ENCODE measurements at places on chromosomes 16 and 17.
A peak's percentile ranks its signal among the peaks of the same experiment; 100 is the strongest.

- no peak for DNase-seq
Observed at GRCh38 chr16:50165473-50165872, 12.4 kb downstream of the TENT4B start.

GRCh38 chr16:80803339-80804055, 901 bp downstream of the CDYL2 start:
- no peak for DNase-seq

DNA sequence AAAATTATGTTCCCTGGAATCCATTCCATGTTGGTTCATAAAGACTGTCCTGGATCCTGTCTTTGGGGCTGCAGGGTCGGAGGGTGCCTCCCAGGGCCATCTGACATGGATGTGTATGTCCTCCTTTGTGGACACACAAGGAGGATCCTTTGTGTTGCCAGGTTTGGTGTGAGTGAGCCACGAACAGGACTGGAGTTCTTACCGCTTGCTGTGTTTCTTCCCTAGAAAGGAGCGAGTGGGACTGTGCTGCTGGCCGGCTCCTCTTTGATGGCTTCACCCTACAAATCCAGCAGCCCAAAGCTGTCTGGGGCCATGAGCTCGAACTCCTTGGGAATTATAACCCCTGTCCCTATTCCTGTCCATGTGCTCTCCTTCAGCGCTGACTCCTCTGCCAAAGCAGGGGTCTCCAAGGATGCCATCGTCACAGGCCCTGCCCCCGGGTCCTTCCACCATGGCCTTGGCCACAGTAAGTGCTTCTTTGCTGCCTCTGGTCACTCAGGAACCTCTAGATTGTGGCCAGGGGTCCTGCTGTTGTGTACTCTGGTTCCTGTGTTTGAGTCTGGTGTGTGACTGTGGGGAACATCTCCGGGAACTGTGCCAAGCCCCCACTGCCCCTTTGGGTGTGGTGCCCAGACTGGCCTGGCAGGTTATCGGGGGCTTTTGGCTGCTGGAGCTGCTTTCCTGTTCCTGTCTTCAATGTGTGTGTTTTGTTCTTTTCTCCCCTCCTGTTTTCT, 29.5 kb downstream of the UBN1 start:
- no peak for DNase-seq

DNA sequence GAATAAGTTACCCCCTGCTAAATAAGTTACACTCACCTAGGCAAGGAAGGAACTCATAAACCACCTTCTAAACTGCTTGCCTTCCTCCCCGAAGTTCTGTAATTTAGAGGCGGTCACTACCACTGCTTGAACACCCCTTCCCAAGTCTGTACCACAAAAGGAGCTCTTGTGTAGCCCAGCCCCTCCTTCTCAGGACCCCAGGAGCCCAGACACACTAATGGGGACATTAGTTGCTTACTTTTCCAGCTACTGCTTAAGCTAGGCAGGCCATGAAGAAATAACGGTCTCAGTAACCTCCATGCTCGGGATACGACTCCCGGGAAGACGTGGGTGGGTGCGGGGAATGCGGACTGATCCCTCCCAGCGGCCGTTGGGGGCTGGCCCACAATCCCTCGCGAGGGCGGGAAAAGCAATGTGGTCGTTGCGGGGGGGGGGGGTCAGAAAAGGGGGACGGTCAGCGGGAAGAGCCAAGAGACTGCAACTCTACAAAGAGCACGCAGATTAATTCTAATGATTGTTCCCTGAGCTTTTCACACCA, at the start of gene TEX14:
TEX14 (minus strand) TSS at position 345 of the 538 bp plus-strand sequence. CDS start 40,044 bp downstream, outside the sequence.
- no peak for DNase-seq

- no peak for DNase-seq
Observed at GRCh38 chr17:29825604-29826003, 104.4 kb downstream of the SSH2 start.

GRCh38 chr17:72946156-72946555, 146.3 kb downstream of the SLC39A11 start:
- DNase-seq: no peak

GRCh38 chr17:7910711-7911110, 5.4 kb downstream of the RNF227 start:
- DNase-seq: no peak

DNA sequence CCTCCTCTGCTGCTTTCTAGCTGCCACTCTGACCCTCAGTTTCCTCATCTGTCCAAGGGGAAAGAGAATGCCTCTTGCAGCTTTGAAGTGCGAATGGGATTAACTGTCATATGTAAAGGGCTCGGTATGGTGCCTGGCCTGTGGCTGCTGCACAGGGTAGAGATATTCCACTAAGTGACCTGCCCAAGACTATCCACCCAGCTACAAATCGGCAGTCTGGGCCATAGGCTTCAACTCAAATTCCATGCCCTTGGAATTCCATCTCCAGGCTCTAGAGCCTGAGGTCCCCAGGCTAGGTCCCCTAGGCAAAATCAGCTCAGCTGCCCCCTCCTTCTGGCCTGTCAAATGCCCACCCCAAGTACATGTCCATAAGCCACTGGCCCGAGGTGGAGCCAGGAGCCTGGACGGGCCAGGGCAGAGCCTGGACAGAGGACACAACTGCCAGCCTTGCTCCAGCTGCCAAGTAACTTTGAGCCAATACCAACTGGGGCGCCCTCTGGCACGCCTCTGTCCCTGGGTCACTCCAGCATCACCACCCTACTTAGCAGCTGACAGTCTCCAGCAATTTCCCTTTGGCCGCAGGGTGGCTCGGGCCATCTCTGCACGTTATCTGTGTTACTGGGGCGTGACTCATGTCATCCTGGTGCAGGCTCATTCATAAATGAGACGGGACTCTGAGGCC, 57.2 kb downstream of the SDK2 start:
- no peak for DNase-seq

- no peak for DNase-seq
Observed at GRCh38 chr16:77732241-77732946, 10.1 kb downstream of the NUDT7 start.

DNA sequence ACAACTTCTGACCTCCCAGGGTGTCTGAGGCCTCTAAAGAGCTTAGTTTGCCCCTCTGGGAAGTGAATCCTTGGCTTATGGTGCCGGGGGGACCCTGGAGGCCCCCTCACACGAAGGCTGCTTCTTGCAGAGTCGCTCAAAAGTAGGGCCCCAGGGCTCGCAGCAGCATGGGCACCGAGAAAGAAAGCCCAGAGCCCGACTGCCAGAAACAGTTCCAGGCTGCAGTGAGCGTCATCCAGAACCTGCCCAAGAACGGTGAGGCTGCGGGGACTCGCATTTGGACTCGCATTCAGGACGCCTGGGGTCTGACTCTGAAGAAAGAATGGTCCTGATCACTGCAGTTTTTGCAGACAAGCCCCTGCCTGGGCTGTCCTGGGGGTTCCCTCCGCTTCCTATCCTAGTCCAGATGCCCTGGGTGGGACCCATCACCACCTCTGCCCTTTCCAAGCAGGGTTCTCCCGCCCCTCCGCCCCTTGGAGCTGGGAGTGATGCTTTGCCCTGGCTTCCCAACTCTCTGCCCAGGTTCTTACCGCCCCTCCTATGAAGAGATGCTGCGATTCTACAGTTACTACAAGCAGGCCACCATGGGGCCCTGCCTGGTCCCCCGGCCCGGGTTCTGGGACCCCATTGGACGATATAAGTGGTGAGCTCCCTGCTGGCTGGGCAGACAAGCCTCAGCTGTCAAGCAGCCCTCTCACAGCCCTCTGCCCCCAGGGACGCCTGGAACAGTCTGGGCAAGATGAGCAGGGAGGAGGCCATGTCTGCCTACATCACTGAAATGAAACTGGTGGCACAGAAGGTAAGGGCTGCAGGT, 698 bp downstream of the ACBD4 start:
- no peak for DNase-seq

DNA sequence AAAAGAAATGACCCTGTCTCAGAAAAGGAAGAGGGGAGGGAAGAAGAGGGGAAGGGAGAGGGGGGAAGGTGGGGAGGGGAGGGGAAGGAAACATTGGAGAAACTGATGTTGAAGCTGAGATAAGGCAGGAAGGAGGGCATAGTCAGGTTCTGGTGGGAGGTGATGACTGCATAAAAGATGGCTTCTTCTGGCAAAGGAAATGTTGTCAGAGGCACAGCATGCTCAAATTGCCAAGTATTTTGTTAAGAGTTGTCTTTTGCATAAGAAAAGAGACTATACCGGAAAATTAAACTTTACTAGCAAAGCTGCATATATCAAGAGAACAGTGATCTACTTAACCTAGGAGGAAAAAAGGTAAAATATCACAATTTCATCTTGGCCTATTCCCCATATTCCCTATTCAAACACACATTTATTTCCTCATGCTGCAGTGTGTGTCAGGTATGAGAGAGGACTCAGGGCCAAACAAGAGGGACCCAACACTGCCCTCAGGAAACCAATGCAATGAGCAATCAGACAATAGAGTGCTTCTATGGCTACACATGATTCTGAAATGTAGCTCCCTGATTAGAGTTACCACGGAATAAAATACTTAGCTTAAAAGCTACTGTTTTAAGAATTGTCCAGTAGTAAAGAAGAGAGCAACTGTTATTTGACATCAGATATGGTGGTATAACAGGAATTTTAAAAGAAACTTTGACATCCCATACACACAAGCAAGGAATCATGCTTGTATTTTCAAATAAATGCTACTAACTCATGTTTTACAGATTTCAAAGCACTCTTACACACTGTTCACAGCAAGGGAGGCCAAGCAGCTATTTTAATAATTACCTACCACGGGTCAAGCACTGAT, 80.9 kb downstream of the PARN start:
- no peak for DNase-seq

- no peak for DNase-seq
Observed at GRCh38 chr17:80414508-80414802, 512 bp upstream of the ENDOV start.

GRCh38 chr17:77503916-77504651, 363.3 kb downstream of the SEC14L1 start:
- no peak for DNase-seq

DNA sequence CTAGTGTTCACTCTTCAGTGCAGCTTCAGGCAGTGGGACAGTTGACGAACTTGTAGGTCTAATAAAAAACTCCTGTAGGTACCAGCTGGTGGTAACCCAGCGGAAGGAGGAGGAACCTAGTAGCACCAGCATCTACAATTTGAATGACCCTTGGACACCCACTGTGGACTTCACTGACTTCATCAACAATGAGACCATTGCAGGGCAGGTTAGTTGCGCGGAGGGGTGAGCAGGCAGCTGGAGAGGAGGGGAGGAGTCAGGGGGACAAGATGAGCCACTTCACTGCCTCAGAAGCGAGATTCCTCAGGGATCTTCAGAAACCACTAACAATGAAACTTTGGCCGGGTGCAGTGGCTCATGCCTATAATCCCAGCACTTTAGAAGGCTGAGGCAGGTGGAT, 22.3 kb downstream of the AOC3 start:
- DNase-seq: no peak

DNA sequence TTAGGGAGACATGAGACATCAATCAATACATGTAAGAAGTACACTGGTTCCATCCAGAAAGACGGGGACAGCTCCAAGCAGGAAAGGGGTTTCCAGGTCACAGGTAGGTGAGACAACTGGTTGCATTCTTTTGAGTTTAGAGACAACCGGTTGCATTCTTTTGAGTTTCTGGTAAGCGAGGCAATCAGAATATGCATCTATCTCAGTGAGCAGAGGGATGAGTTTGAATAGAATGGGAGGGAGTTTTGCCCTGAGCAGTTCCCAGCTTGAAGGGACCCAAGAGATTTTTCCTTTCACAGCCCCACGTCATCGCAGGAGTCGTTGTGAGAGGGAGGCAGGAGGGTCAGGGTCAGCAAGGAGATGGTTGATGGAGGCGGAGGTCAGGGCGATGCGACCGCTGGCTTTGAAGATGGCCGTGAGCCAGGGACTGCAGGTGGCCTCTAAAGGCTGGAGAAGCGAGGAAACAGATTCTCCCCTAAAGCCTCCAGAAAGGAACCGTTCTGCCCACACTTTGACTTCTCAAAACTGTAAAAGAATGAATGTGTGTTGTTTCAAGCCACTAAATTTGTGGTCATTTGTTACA, 36.5 kb downstream of the IRF8 start:
- no peak for DNase-seq

DNA sequence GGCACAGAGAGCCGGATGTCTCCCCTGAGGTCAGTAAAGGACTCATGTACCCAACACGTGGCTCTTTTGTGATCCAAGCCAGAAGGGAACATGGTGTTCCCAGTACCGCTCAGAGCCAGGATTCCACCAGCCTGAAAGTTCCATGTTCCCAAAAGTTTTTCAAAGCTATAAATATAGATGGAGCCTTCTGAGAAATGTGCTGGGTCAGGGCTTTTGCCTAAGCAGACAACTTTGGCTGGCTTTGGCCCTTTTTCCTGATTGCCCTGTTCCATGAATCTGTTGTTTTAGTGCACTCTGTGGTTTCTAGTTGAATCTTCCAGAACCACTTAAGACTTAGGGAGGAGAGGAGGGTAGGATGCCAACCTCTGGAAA, 128.5 kb upstream of the HS3ST2 start:
- DNase-seq: no peak

- no peak for DNase-seq
Observed at GRCh38 chr16:47519996-47520679, 59.0 kb downstream of the PHKB start.

DNA sequence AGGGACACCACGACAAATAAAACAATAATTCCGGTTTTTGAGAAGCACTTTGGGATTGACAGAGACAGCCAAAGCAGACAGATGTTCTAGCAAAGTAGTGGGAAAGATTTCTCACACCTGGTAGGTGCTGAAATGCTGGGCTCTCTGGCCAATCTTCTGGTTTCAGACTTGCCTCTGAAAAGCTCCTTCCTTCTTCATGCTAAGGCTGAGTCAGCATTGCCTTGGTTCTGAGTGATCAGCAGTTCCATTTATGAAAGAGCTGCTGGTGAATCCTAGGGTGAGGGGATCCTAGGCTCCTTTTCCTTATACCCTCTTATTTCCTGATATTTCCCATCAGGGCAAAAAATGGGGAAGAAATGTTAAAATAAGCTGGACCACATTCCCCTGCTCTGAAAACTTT, 268.7 kb upstream of the SALL1 start:
- DNase-seq: no peak

- DNase-seq: no peak
Observed at GRCh38 chr16:89135166-89135565, 36.4 kb upstream of the CDH15 start.

- no peak for DNase-seq
Observed at GRCh38 chr17:78484271-78485246, 92.6 kb downstream of the DNAH17 start.

DNA sequence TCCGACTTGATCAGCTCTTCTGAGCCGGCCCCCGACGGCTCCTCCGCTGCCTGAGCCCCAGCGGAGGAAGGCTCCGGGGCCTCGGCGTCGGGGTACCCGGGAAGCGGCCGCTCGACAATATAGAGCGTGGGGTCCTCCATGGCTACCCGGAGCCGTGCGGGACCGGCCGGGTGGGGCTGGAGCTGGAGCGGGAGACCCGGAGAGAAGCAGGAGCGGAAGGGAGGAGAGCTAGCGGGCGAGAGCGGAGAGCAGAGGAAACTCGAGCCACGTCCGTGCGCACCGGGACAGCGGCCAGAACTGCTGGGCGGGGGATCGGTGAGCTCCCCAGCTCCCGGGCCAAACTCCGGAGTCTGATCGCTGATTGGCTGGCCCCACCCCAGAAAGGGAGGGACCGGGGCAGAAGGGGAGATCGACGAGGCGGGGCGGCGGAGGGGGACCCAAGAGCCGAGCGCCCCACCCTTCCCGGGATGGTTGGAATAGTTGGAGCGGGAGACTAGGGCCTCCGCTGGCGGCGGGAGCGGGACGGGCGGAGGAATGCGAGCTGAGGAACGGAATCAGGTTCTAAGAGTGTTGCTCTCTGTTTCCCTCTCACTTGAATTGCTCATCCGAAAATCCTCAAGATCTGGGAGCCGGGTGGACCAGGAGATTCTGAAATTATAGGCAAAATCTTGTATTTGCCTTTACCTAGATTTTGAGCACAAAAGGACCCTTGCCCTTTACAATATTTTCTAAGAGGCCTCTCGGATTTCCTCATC, at the start of gene CAVIN1:
CAVIN1 (minus strand) TSS at position 299 of the 755 bp plus-strand sequence; CDS start at position 140, 159 bp downstream.
- DNase-seq: peak; percentile 84

Data from amygdala (tissue), 56 donors.